Activated T-cell treated with anti-CD3 and anti-CD28 coated beads, Interleukin-2, amount 50 U/mL, for 72 hours (primary cell): ENCODE measurements at places on chromosomes 6 and 20. TPM values are rescaled to one million over a fixed set of nuclear protein-coding genes. Genes with fewer than 3 reads are reported as not detected.
A peak's percentile ranks its signal among the peaks of the same experiment; 100 is the strongest.

Gene CGA
- not detected for total RNA-seq

Gene PPP1R3G
- total RNA-seq: 0.05 TPM

Gene OR2H2
- not detected for total RNA-seq

Gene EPPIN
- not detected for total RNA-seq

- no peak for DNase-seq
These were observed 9.7 kb downstream of the LINC00237 start for GRCh38 chr20:21096321-21097043.

GRCh38 chr6:2480267-2480966 is 235.0 kb upstream of the GMDS start:
- DNase-seq: no peak

DNA sequence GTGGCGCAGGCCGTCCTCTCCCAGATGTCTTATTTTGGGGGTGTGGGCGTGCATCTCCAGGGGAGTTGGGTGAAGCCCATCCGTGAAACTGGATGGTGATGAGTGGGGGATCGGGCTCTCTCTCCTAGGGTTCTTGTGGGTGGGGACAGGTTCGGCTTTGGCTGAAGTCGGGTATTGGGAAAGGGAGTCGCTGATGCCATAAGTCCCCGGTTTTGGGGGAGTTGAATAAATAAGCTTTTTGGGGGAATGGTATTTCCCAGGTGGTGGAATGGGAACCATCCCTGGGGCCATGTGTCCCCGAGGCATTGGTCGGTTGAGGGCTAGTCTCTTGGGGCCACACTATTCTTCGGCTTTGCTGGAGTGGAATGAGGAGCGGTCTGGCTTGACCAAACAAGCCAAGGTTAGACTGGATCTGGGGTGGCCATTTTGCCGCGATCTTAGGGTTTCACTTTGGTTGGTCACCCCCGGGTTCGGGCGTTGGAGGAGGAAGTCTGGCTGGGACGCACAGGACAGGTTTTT is 481 bp downstream of the ZNF133 start:
- no peak for DNase-seq

DNA sequence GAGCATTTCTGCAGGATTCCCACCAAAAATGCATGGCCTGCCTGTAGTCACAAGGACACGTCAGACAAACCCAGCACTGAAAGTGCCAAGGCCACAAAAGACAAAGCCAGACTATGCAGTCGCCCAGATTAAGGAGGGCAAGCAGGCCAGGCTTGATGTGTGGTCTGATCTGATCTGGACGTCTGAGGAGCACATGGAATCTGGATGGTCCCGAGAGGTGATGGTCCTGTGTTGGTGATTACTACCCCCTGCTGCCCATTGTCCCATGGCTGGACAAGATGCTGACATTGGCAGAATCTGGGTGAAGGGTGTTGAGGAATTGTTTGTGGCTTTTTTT is 17.1 kb downstream of the NPEPL1 start:
- no peak for DNase-seq

- peak; percentile 25 for DNase-seq
These were observed 69.1 kb downstream of the SLC35F1 start for GRCh38 chr6:117976030-117976651.

GRCh38 chr6:50608421-50608820 is 104.9 kb upstream of the TFAP2D start:
- no peak for DNase-seq

DNA sequence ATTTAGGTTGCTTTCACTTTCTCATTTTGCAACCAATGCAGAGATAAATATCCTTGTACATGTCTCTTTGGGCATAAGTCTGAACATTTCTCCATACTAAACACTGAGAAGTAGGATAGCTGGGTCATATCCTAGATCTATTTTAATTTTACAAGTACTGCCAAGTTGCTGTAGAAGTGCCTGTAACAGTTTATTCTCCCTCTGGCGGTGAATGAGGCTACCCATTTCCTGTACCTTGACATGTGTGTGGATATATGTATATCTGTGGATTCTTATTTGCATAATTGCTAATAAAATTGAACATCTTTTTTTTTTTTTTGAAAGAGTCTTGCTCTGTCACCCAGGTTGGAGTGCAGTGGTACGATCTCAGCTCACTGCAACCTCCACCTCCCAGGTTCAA is 48.0 kb upstream of the PNRC1 start:
- no peak for DNase-seq

DNA sequence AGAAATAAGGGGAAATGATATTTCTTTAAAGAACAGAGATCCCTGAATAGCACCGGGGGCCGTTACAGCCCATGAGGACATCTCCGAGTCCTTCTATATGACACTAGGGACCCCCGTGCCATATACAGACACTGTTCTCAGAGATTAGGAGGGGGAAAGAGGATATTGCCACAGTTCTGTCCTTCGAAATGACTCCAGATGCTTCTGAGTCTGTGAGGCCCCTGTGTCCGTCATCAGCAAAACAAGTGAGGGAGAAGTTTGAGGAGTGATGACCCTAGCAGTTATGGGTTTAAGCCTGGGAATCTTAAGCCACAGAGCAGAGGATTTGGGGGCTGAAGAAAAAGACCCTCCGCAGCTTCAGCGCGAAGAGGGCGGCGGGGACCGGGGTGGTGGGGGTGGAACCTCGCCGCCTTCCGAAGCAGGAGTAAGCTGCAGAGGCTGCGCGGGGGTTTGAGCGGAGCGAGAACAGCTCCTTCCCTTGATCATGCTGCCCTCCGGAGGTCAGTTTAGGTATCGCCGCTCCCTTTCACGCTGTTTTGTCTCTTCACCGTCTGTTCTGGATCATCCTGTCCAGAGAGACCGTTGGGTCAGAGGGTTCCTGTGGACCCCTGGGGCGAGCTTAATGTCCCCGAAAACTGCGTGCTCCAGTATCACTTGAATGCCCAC is 23.6 kb downstream of the VPS52 start:
- peak; percentile 93 for DNase-seq

- DNase-seq: no peak
These were observed 47.2 kb upstream of the STMND1 start for GRCh38 chr6:17054647-17055046.

DNA sequence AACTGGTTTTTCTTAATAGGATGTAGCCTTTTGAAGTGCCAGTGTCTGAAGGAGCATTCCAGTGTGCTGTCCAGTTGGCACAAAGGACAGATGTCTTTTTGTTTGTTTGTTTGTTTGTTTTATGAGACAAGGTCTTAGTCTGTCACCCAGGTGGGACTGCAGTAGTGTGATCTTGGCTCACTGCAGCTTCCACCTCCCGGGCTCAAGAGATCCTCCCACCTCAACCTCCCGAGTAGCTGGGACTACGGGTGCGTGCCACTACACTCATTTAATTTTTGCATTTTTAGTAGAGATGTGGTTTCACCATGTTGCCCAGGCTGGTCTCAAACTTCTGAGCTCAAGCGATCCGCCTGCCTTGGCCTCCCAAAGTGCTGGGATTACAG is 27.7 kb downstream of the CDS2 start:
- no peak for DNase-seq
